Thoracic aorta (tissue), 2 donors: ENCODE measurements at places on chromosomes 12 and 14. TPM values are rescaled to one million over a fixed set of nuclear protein-coding genes. Genes with fewer than 3 reads are reported as not detected.

GRCh38 chr12:112839386-112839972 is 47.9 kb downstream of the RPH3A start:
- H3K27me3 ChIP-seq: no peaks in the 10 kb centered on the region
- no peaks in the 10 kb centered on the region for H3K36me3 ChIP-seq
- no peaks in the 10 kb centered on the region for H3K4me1 ChIP-seq
- DNase-seq: no peak

GRCh38 chr14:101968186-101968585 is 3.8 kb downstream of the DYNC1H1 start:
- H3K27me3 ChIP-seq: no peaks in the 10 kb centered on the region
- DNase-seq: no peak
- no peak overlapping the region for H3K27ac ChIP-seq

The PPP1CC gene
- 76.4 TPM for total RNA-seq

- no peak for DNase-seq
- H3K4me1 ChIP-seq: peaks cover 13% of the 10 kb centered on the region
- no peak overlapping the region for H3K4me3 ChIP-seq
- H3K27ac ChIP-seq: no peak overlapping the region
- no peaks in the 10 kb centered on the region for H3K36me3 ChIP-seq
Observed at GRCh38 chr12:115407036-115407435, 723.1 kb upstream of the TBX3 start.

The HSPB8 gene
- total RNA-seq: 108 TPM

DNA sequence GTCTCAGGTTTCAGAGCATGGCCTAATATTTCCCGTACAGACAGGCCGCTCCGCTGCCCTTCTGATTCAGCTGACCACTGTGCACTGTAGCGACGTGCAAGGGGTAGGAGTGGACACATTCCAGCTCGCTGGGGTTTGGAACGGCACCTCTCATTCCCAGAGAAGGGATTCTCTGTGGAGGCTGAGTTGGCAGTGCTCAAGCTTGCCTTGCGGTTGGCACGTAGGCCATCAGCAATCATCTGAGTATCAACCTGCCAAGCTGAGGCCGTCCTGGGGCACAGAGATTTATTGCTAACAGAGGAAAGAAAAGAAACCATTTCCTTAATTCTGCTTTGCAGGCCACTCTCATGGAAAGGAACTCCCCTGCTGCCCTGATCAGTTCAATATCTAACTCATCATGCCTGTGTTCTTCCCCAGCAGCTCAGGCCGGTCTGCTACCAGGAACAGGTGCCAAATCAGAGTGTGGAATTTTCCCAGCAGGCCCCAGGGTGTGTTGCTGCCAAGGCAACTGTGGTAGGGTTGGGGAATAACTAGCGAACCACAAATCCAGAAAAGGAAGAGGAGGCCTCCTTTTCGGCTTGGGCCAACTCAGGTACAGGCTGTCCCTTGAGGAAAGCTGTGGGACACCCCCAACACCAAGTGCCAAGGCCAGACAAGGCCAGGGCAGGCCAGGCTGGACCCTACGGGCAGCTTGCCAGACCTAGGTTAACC is 92.5 kb downstream of the SSPN start:
- H3K36me3 ChIP-seq: no peaks in the 10 kb centered on the region
- peaks cover 23% of the 10 kb centered on the region for H3K4me1 ChIP-seq
- no peaks in the 10 kb centered on the region for H3K27me3 ChIP-seq
- peak overlapping the region; percentile 43 for H3K4me3 ChIP-seq
- peak overlapping the region; percentile 83 for H3K27ac ChIP-seq
- no peak for DNase-seq

GRCh38 chr12:3553221-3553620 is 62.2 kb downstream of the PRMT8 start:
- no peaks in the 10 kb centered on the region for H3K4me1 ChIP-seq
- H3K27ac ChIP-seq: no peak overlapping the region
- no peak overlapping the region for H3K4me3 ChIP-seq
- no peaks in the 10 kb centered on the region for H3K36me3 ChIP-seq
- DNase-seq: no peak

DNA sequence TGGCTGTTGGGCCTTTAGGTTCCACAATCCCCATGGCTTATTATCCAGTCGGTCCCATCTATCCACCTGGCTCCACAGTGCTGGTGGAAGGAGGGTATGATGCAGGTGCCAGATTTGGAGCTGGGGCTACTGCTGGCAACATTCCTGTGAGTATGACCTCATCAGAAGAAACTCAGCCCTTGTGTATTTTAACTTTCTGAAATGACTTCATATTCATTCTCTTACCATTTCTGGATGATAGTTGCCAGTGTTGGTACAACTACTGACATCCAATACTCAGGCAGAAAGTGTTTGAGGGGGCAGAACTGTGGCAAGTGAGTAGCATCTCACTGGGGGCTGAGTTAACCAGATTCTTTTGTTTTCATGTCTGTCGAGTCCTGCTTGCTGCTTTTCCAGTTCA is 2.3 kb downstream of the DAZAP2 start:
- H3K4me1 ChIP-seq: peaks cover 19% of the 10 kb centered on the region
- DNase-seq: no peak
- H3K27ac ChIP-seq: no peak overlapping the region

The TAS2R20 gene
- 5.8 TPM for total RNA-seq
